CD4-positive, alpha-beta T cell (primary cell): ENCODE measurements at places on chromosomes 6 and 20.

GRCh38 chr6:13331516-13332348 lies 3.4 kb upstream of the TBC1D7 start:
- no peak for DNase-seq

GRCh38 chr20:36105711-36106226 lies 48.8 kb upstream of the EPB41L1 start:
- no peak for DNase-seq

DNA sequence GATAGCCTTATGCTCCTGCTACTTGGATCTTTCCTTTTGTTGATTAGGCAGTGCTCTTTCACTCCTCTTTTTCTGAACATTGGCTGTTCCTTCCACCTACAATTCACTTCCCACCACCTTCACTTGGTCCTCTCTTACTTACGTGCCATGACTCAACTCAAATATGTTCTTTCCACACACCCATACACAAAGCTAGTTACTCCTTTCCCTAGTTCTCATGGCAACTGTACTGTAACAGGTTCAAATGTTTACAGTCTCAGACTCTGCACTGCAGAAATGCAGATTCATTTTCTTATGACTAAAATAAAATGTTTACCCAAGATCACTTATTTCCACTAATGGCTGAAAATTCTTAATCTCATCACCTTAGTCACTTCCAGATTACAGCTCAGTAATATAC lies 174.0 kb upstream of the TSHZ2 start:
- no peak for DNase-seq

DNA sequence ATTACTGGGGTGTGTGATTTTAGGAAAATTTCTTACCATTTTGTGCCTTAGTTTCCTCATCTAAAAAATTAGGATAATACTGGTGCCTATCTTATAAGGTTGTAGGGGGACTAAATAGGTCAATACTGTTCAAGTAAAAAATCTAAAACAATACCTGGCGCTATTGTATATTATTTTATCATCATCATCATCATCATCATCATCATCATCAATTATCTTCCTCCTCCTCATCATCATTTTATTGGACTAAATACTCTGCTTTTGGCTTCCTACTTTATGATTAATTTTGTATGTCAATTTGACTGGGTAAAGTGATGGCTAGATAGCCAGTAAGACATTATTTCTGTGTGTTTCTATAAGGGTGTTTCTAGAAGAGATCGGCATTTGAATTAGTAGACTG lies 435.5 kb downstream of the DHX35 start:
- DNase-seq: no peak

- no peak for DNase-seq
Measured at GRCh38 chr6:4093288-4093687, 14.4 kb upstream of the FAM217A start.

DNA sequence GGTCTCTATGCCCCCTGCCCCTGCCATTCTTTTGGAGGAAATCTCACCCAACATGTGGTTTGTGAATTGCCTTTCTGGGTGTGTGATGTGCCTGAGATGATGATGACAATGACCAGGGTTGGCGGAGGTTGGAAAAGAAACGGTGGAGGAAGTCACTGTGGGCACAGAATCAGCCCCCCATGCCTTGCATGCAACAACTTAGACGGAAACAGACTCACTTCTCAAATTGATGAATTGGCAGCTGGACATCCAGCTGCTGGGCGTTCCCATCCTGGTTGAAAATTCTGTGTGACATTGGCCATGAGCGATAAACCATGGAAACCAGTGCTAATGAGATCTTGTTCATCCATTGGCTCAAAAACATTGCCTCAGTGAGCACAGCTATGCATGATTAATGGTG lies 95.8 kb upstream of the LY86 start:
- DNase-seq: no peak

DNA sequence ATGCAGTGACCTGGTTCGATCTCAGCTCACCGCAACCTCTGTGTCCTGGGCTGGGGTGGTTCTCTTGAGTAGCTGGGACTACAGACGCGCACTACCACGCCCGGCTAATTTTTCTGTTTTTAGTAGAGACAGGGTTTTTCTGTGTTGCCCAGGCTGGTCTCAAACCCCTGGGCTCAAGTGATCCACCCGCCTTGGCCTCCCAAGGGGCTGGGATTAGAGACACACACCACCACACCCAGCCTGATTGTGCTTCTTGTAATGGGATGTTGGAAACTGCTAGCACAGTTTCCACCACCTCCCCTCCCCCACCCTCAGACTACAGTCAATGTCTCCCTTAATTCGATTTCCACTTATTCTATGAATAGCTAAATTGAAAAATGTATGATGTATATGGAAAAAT lies 22.6 kb upstream of the DSP start:
- no peak for DNase-seq

DNA sequence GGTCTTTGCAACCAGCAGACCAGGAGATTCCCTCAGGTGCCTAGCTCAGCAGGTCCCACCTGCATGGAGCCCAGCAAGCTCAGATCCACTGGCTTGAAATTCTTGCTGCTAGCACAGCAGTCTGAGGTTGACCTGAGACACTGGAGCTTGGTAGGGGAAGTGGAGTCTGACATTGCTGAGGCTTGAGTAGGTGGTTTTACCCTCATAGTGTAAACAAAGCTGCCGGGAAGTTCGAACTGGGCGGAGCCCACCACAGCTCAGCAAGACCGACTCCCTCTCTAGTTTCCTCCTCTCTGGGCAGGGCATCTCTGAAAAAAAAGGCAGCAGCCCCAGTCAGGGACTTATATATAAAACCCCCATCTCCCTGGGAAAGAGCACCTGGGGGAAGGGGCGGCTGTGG lies 34.3 kb downstream of the PRSS35 start:
- no peak for DNase-seq

DNA sequence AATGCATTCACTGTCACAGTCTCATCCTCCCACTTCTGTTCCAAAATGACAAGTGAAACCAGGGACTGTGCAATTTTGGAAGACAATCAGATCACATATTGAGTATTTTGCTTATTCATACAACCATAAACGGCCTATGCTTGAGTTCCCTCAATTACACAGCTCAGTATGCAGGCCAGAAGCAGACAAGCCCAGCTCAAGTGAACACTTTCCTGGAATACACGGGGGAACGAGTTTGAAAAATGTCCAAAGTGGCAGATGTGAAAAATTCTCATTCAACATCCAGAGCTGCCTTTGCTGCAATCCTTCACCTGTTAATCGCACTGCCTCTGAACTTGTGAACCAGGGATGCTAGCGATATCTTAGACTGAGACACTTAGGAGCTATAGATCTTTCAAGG lies 190.2 kb downstream of the COL9A1 start:
- DNase-seq: no peak

DNA sequence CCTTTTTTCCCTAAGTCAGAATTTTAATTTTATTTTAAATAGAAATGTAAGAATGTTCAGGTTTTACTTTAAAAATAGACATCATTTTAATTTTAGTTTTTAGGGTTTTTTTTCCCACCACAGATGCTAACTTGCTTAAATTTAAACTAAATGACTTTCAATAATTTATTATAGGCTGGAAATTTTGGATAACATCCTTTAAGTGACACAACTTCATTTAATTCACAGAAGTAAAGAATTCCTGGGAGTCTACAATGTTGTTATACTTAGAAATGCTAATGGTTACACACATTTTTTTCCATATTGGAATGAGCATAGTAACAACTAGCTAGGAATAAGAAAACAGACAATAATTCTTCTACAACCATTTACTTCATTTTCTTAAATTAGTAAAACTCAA lies 90.5 kb upstream of the PDE10A start:
- DNase-seq: no peak

GRCh38 chr20:44644667-44645131 lies 6.8 kb downstream of the ADA start:
- peak; percentile 53 for DNase-seq

GRCh38 chr6:129179283-129179682 lies 296.3 kb downstream of the LAMA2 start:
- no peak for DNase-seq

- DNase-seq: no peak
Measured at GRCh38 chr20:44171775-44172571, 15.0 kb downstream of the JPH2 start.
